ENCODE measurements at places on chromosomes 7 and 10. TPM values are rescaled to one million over a fixed set of nuclear protein-coding genes. Genes with fewer than 3 reads are reported as not detected.

GBX1 gene
- total RNA-seq, result not detected

DNA sequence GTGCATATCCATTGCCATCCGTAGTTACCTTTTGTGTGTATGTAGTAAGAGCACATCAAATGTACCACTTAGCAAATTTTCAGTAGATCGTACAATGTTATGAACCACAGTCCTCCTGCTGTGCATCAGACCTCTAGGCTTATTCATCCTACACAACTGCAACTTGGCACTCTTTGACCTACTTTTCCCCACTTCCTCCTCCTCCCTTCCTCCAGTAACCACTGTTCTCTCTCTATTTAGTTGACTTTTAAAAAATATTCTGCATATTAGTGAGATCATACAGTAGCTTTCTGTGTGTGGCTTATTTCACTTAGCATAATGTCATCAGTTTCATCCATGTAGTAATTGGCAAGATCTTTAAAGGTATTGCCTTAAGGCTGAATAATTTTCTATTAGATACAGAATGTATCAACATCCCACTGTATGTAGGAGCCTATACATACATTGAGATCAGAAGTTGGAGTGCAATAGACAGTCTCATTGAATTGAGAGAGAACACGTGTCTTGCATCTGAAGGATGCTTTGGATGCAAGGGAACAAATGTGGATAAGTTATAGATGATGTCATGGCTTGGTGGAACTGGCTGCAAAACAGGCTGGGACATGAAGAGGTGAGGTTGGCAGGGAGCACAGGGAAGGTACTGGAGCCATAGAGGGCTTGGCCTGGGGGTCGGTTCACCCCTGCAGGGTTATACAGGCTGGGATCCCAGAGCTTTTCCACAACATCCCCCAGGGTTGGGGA lies 83.0 kb upstream of the FAM180A start:
- H3K27me3 ChIP-seq, result peaks cover 22% of the 10 kb centered on the region
- no peaks in the 10 kb centered on the region for H3K4me1 ChIP-seq
- DNase-seq, result no peak
- no peak overlapping the region for H3K27ac ChIP-seq
- H3K36me3 ChIP-seq, result no peaks in the 10 kb centered on the region

DNA sequence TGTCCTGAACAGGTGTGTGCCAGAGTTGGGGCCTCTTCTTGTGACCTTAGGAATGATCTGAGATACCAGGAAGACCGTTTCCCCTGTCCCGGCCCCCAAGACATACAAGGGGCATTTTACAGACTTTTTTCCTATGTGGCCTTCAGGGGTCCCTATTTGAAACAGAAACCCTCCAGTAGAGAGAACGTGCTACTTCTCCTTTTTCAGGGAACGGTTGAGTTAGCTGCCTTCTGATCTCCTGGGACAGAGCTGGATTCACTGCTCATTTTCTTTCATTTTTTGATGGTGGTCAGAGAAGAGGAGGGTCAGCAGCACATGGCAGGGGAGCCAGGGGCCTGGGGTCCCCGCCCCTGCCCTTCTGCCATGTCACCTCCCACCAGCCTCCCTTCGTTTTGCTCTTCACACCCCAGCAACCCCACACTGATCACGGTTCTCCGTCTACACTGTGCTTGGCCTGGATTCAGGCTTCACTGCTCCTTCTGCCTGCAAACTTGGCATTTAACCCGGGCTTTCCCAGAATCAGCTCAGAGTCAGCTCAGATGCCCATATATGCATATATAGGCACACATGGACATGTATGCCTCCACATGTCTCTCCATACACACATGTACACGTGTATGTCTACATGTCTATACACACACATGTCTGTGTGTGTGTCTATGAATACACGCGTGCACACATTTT lies 138.1 kb upstream of the BTBD16 start:
- H3K36me3 ChIP-seq, result peaks cover 96% of the 10 kb centered on the region
- DNase-seq, result no peak
- no peak overlapping the region for H3K4me3 ChIP-seq
- H3K4me1 ChIP-seq, result peaks cover 19% of the 10 kb centered on the region
- peak overlapping the region; percentile 9 for H3K27ac ChIP-seq

DNA sequence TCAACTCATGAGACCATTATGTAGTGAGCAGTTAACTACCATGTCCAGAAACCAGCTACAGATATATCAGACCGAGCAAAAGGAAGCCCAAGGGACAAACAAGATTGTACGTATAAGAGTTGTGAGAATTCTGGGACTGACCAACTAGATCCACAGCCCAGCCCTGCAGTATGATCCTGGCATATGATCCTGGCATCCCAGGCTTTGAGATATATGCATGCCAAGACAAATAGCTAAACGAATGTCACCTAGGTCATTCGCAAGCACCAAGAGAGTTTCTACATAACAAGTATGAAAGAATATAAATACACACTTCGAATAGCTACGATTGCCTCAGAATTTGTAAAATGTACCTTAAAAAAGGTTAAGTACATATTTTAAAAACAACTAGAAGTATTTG lies 56.4 kb upstream of the PMPCB start:
- no peak for DNase-seq
- H3K4me3 ChIP-seq, result no peak overlapping the region
- no peaks in the 10 kb centered on the region for H3K36me3 ChIP-seq

- no peaks in the 10 kb centered on the region for H3K36me3 ChIP-seq
- H3K27me3 ChIP-seq, result peaks cover 22% of the 10 kb centered on the region
- peaks cover 6% of the 10 kb centered on the region for H3K4me1 ChIP-seq
Observed at GRCh38 chr7:26584987-26585665, 279.3 kb downstream of the SKAP2 start.

- H3K27me3 ChIP-seq, result no peaks in the 10 kb centered on the region
- H3K4me3 ChIP-seq, result no peak overlapping the region
- H3K36me3 ChIP-seq, result no peaks in the 10 kb centered on the region
- H3K27ac ChIP-seq, result no peak overlapping the region
Observed at GRCh38 chr10:75569506-75569905, 138.1 kb downstream of the LRMDA start.

All from MCF 10A (cell line).